ENCODE measurements at places on chromosomes 13 and 19.
A peak's percentile ranks its signal among the peaks of the same experiment; 100 is the strongest.

GRCh38 chr13:71515744-71516038 lies 351.3 kb downstream of the DACH1 start:
- no peak for DNase-seq

- DNase-seq, result no peak
Measured at GRCh38 chr19:43489310-43489709, 15.2 kb downstream of the PHLDB3 start.

GRCh38 chr19:9872618-9873242 lies 37.6 kb downstream of the PIN1 start:
- no peak for DNase-seq

GRCh38 chr19:20259615-20260014 lies 92.6 kb downstream of the ZNF486 start:
- no peak for DNase-seq

GRCh38 chr19:20776083-20777076 lies at the start of gene ZNF66:
Gene ZNF66, plus strand, starts transcription at chr19:20776304. Its CDS starts 144 bp downstream, at chr19:20776448.
- peak; percentile 87 for DNase-seq

DNA sequence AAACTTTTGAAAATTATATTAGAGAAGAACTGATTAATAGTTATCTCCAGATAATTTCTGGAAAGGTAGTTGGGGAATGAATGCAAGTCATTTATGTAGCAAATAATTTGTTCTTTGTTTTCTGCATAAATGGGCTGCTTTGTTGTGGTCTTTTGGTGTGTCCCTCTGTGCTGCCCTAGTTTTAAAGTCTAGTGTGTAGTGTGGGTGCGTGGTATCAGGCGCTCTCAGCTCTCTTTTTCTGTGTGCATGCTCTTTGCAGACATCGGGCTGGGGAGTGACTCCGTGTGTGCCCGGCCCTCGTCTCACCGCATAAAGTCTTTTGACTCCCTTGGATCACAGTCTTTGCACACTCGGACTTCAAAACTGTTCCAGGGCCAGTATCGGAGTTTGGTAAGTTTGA lies 94.5 kb downstream of the ARHGEF7 start:
- DNase-seq, result no peak

Data from stimulated activated CD4-positive, alpha-beta T cell treated with anti-CD3 and anti-CD28 coated beads, Interleukin-12 subunit alpha, Interleukin-12 subunit beta, amount 100 ng/mL, for 4 hours (primary cell).